ENCODE measurements at places on chromosomes 5 and 9.

DNA sequence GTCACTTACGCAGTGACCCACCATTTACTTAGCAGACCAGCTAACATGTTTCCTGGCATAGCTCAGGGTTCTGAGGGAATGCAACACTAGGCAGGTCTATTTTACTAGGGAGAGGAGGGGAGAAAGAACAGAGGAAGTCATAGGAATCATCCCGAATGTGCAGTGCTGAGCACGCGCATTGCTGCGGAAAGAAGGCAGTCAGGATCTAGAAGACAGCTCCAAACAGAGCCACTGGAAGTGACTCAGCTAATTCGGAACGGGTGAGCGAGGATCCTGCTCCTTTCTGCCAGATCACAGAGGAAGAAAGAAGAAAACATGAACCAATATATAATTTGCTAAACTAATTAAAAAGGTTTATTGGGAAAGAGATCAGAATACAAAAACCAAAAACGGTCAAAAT, 339.8 kb downstream of the EFNA5 start:
- no peak for DNase-seq

DNA sequence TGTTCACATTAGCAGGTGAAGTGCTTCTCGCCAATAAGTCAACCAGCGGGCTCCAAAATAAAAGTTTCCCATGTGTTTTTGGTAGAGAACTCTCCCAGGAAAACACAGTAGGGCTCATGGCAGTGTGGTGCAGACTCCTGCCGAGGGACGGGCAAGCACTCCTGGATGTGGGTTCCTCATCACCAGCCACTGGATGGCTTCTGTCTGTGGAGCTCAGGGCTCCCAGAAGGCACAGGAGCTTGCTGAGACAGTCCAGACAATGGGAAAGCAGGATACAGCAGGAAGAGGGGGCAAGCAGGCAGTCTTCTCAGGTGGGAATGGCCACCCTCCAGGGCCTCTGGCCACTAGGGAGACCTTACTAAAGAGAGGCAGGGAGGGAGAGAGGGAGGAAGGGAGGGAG, 142.4 kb downstream of the HSD17B3 start:
- DNase-seq: no peak

GRCh38 chr5:109199799-109200620, 209.8 kb downstream of the PJA2 start:
- DNase-seq: no peak

DNA sequence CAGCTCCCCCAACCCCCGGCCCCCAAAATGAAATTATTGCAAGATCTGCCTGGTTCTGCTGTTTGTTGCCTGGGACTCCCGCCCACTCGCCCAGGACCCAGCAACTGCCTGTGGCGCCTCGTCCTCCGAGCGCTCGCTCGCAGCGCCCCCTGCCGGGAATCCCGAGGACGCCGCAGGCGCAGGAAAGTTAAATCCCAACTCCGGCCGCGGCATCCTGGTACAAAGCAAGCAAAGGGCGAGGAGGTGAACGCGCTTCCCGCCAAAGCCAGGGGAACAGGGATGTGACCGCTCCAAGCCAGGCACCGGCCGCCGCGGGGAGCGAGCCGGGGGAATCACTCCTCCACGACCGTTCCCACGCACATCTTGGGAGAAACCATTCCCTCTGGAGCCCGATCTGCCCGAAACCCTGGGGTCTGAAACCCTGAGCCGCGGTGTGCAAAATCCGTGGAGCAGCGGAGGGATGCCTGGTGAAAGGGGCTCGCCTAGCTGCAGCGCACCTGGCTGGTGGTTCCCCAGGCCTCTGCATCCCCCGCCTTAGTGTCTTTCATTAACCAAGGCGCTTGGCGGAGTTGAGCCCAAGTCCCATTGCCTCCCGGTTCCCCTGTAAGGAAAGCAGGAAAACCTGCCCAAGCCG, 1.3 kb downstream of the SEMA5A start:
- peak; percentile 81 for DNase-seq

DNA sequence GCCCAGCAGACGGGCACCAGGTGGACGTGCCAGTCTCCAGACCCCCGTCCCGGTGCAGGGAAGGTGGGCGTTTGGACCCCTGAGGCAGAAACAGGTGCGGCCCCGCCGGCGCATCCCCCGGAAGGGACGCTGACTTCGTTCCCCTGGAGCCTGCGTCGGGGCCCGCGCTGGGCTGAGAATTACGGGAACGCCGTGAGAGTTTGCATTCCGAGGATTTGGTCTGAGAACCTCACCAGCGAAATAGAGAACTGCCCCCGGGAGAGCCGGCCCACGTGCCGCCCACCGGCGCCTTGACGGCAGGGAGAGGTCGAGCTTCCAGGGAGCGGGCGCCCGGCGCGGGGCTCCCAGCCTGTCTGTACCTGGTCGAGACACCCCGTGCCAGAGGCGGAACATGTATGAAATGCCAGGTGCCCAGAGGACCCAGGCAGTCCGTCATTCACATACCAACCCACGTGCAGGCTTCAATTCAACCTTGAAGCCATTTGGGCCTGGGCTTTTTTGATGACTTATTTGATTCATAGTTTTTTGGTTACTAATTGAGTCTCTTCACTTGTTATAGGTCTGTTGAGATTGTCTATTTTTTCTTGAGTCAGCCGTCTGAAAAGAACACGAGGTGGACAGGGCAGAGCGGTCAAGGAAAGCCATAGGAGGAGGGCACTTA, 877 bp upstream of the CAMSAP1 start:
- no peak for DNase-seq

DNA sequence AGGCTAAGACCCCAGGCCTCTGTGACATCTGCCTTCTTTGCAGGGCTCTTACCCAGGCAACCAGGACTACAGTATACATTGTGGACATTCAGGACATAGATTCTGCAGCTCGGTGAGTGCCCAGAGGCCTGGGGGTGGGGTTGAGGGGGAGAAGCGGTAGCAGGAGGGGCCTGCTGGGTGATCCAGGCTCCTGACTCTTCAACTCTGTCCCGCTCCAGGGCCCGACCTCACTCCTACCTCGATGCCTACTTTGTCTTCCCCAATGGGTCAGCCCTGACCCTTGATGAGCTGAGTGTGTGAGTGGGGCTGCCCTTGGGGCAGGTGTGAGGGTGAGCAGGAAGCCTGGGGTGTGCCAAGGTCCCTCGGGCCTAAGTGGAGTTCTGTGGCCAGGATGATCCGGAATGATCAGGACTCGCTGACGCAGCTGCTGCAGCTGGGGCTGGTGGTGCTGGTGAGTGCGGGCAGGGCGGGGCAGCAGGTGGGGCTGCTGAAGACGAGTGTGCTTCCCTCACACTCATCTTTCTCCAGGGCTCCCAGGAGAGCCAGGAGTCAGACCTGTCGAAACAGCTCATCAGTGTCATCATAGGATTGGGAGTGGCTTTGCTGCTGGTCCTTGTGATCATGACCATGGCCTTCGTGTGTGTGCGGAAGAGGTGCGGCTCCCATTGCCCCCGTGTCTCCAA, 19.8 kb downstream of the GPRIN1 start:
- no peak for DNase-seq

GRCh38 chr9:82363198-82363597, 374.6 kb downstream of the SPATA31D1 start:
- peak; percentile 78 for DNase-seq

- no peak for DNase-seq
These were observed 187.7 kb downstream of the PIK3R1 start for GRCh38 chr5:68403301-68403700.

- DNase-seq: no peak
These were observed 89.1 kb upstream of the LIFR start for GRCh38 chr5:38645508-38645907.

GRCh38 chr5:175813943-175814630, 57.3 kb upstream of the CPLX2 start:
- no peak for DNase-seq

DNA sequence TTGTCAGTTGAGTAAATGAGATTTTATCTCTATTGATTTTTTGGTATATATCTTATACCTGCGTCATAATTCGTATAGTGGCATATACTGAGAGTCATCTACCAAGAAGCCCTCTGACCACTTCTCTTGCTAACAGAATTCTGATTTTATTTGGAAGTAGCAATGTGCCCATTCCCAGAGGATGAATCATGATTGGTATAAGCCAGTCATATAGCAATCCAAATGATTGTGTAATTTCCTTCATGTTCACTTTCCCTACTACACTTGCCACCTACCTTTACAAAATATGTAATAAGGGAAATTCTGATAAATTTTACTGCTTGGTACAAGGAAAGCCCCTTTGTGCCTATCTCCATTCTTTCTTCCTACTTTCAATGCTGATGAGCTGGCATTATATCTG, 16.1 kb upstream of the ZNF462 start:
- no peak for DNase-seq

DNA sequence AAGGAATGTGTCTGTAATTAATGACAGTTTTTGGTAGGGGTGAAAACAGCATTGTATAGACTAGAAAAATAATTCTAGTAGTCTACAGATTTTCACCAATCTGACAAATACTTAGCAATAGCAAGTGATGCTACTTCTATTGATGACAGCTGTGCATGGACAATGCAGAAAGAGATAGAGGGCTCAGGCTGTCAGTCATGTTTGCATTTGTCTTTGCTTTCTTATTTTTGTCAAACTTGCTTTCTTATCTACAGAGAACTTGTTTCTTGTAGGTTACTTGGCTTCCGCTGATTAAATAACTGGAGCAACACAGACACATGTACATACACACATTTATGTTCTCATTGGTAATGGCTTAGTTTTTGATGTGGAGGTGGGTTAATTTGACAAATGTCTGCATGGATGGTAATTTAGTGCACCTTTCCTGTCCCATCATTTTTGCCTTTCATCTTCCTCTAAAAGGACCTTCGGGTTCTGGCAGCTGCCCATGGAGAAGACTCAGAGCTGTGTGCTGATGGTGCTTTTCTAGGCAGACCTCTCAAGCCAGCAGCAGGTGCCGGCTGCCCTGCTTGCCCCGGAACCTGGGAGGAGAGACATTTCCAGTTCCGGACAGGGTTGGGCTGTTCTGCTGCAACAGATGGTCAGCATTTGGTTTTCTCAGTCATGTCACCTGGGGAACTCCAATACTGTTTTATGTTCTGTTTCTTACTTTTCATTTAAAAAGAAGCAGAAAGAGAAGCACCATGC, 28.8 kb downstream of the CAMK4 start:
- DNase-seq: no peak

DNA sequence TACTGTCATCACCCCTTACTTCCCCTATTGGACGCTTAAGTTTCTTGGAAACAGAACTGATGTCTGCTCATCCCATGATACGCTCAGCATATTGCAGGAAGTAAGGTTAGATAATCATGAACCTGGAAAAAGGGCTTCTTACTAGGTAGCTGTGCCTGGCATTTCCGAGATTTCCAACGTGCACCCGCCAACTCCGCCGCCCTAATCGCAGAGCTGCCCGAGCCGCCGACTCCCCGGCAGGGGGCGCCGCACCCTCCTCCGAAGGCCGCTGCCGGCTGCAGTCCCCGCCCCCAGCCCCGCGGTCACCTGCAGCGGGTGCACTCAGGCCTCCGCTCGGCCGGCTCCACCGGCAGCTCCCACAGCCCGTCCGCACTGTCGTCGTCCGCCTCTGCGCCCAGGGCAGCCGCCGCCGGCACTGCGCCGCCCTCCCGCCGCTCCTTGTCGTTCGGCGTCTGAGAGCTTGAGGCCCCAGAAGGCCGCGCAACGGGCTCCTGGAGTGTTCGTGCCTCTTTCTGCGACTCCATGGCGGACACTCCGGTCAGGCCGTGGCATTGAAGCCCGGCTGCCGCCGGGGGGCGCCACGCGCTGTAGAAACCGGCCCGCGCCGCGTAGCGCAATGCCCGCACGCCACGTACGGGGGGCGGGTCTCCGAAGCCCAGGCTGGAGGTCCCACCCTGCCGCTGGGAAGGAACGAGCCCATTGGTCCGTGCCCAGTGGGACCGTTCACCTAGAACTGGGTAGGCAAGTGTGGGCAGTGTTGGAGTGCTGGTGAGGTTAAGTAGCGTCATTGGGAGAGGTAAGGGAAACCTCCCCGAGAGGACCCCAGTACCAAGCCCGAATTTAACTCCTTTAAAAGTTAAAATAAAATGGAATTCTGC, at the start of gene DTWD2:
TSS of gene DTWD2 (minus strand) at position 560 of the 878 bp plus-strand sequence. CDS start at position 524, 36 bp downstream.
- DNase-seq: peak; percentile 80

GRCh38 chr9:127935765-127936221, 1.9 kb downstream of the DPM2 start:
- no peak for DNase-seq

GRCh38 chr5:80125022-80125961, 90.1 kb downstream of the THBS4 start:
- DNase-seq: no peak

GRCh38 chr9:6630502-6631206, 14.9 kb downstream of the GLDC start:
- DNase-seq: no peak

GRCh38 chr9:37451628-37452027, 13.6 kb downstream of the ZBTB5 start:
- DNase-seq: no peak

GRCh38 chr5:72063219-72063819, 44.0 kb upstream of the MAP1B start:
- DNase-seq: no peak

- no peak for DNase-seq
These were observed 948.9 kb upstream of the ARRDC3 start for GRCh38 chr5:92332039-92332438.

DNA sequence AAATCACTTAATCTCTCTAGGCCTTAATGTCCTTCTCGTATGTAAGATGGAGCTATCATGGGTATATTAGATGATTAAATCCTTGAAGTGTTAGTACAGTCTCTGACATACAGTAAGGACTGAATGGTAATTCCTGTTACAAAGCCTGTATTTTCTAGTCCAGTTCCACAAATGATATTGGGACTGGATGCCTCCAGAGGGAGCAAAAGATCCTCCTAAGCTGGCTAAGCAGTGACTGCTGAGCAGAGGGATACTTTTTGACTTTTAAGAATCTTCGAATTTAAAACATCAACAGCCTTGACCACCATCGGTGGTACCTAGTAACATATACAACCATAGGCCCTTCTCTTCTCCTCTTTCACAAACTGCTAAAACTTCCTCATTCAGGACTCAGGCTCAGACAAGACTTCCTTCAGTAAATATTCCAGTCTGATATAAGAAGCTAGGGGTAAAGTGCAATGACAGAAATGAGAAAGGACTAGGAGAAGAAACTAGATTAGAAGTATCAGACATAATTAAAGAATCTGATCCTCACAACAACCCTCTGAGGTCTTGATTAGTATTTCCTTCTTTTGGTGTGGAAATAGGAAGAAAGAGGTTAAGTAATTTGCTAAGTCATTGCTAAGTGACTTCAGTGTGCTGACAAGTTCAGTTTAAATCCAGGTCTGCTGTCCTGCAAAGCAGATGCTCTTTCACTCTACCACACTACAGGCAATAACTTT, 13.9 kb downstream of the PTAR1 start:
- DNase-seq: no peak

DNA sequence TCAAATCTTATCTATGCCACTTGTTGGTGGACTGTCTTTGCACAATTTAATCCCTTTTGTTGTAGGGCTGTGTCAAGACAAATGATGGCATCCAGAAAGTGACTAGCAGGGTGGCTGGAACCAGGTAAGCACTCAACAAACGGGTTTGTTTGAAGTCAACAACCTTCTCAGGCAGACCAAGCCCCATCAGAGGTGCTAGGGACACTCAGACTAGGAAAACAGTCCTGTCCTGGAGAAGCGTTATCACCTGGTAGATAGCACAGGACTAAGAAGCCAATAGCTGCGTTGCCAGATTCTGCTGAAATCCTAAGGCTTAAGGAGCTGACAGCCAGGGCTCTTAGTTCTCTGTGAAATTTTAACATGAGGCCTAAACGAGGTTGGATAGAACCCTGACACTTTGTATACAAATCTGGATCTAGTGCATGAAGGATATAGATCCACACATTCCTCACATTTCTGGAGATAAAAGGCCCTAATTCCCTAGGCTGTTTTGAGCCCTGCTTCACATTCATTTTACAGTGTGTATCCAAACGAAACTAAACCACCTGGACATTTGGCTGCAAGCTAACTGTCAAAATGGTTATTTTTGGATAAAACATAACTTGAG, 179.8 kb downstream of the DCP2 start:
- DNase-seq: no peak
